ENCODE measurements at places on chromosomes 12 and 14.

- DNase-seq = no peak
Observed at GRCh38 chr14:64818151-64818550, 61.6 kb downstream of the SPTB start.

DNA sequence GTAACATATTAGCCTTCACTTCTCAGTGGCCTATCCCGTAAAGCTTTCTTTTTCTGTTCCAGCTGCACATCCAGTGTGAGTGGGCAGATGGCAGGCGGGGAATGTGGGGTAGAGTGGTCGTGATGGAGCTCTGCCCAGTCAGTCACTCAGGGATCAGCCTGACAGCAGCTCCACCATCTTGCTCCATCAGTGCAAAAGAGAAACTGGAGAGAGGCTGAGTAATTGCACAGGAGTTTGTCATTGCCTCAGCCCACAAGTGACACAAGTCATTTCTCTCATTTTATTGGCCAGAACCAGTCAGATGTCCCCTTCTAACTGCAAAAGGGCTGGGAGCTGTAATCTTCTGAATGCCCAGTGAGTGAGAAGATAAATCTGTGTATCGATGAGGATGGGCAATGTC, 66.5 kb downstream of the ATP23 start:
- DNase-seq = no peak

- DNase-seq = no peak
Observed at GRCh38 chr14:69135133-69135532, 17.8 kb downstream of the DCAF5 start.

DNA sequence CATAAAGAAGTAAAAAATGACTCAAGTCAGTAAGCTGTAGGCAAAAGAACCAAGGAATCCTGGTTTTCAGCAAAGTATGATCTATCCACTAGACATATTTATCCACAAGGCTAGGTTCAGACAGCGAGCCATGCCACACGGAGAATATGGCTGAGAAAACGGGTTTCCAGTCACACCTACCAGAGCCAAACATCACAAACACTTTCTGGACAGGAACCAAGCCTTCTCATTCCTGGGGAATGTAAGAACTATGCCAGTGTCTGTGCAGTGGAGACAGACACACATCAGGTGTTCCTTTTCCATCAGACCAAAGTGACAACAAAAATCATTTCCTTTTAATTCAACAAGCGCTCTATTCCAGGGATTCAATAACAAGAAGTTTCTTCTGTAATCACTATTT, 41.1 kb downstream of the AREL1 start:
- DNase-seq = no peak

GRCh38 chr12:29032446-29032845, 116.6 kb upstream of the FAR2 start:
- no peak for DNase-seq

DNA sequence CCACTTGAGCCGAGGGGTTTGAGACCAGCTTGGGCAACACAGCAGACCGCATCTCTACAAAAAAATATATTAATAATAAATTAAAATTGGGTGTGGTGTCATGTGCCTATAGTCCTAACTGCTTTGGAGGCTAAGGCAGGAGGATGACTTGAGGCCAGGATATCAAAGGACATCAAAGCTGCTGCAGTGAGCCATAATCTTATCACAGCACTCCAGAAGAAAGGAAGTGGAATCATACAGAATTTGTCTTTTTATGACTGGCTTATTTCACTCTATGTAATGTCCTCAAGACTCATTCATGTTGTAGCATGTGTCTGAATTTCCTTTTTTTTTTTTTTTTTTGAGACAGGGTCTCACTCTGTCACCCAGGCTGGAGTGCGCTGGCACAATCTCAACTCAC, 43.9 kb upstream of the NUDT4 start:
- no peak for DNase-seq

DNA sequence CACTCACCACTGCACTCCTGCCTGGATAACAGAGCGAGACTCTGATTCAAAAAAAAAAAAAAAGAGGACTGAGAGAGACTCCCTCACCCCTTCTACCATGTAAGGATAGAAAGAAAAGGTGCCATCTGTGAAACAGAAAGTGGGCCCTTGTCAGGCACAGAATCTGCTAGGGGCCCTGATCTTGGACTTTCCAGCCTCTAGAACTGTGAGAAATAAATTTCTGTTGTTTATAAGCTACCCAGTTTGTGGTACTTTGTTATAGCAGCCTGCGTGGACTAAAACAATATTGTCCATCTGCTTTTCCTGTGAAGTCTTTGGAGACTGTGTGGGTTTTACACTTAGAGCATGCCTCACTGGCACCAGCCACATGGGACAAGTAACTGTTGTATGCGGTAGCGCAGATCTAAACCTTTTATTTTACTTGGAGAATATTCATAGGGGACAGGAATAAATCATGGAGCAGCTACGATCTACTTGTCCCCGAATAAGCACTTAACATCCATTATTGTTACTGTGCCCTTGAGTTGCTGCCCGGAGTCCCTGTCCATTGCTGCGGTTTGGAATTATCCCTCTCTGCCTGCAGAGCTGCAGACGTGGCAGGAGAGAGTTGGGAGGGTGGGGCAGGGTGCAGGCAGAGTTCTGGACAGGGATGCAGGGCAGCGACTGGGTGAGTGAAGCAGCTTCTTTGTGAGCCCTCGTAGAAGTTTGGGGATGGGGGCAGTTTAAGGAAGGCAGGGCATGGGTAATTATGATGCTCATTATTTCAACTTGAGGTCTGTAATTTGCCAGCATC, 52.4 kb upstream of the STON2 start:
- no peak for DNase-seq

DNA sequence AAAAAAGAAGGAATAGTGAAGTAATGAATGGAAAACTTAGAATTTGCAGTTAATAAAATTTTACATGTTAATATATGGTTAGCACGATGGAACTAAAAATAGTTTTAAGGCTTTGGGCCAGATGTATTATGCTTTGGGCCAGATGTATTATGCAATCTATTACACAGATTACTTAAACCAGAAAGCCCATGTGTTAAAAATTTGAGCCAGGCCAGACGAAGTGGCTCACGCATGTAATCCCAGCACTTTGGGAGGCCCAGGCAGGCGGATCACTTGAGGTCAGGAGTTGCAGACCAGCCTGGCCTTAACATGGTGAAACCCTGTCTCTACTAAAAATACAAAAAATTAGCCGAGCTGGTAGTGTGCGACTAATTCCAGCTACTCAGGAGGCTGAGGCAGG, 17.2 kb downstream of the IFT81 start:
- no peak for DNase-seq

DNA sequence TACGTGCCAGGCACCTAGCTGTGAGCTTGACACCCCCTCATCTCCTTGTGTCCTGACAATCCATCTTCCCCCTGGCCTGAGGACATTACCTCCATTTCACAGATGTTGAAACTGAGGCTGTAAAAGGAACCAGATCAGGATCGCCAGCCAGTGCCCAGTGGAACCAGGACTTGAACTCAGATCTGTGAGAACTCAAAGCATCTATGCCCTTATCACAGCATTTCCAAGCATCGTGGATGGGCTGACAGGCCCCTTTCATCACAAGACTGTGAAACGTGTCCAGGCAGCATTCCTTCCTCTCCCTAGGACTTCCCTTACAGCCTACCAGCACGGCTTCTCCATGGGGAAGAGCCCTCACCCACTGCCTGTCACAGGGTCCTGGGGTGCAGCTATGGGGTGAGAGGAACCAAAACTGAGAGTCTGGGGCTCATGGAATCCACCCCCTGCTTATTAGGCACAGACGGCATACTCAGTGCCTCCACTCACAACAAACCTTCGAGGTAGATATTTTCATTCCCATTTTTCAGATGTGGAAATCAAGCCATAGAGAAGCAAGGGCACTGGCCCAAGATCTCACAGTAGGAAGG, 26.9 kb downstream of the CMKLR1 start:
- no peak for DNase-seq

- no peak for DNase-seq
Observed at GRCh38 chr14:92386637-92387036, 63.7 kb downstream of the SLC24A4 start.

- no peak for DNase-seq
Observed at GRCh38 chr14:88986146-88986841, 161.8 kb downstream of the TTC8 start.

DNA sequence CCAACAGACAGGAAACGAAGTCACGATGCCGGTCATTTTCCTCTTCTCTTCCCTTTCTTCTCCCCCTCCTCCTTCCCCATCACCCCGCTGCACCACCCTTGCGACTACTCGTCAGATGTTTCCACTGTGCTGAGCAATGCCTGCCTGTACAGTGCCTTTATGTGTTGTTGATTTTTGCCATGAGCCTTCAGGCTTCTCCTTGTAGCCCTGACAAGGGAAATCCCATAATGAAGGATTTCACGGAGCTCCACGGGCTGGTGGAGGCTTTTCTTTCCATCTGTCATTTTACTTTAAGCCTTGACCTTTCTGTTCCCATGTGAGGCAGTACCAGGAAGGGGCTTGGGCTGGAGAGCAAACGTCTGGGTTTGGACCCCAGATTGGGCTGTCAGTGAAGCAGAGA, 28.7 kb upstream of the CCND2 start:
- no peak for DNase-seq
